HuH-7 (cell line): ENCODE measurements at places on chromosomes 7 and 10.

- no peak for DNase-seq
Observed at GRCh38 chr7:46834921-46835320, 747.0 kb downstream of the TNS3 start.

DNA sequence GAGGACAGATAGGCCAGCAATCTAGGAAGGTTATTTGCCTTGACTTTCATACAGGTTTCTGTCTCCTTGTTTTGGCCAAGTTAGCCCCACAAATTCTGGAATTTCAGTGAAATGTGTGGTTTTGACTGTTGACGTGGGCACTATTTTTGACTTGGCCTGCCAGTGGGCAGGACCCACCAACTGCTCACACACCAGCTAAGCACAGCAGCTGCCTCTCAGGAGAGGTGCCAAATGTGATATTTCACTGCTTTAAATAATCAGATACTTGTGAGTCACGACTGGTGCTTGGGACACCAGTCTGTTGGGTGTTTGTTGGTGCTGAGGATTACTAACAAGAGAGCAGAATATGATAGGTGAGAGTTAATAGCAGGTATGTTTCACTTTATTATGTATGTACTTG is 409.7 kb upstream of the MTPN start:
- no peak for DNase-seq

DNA sequence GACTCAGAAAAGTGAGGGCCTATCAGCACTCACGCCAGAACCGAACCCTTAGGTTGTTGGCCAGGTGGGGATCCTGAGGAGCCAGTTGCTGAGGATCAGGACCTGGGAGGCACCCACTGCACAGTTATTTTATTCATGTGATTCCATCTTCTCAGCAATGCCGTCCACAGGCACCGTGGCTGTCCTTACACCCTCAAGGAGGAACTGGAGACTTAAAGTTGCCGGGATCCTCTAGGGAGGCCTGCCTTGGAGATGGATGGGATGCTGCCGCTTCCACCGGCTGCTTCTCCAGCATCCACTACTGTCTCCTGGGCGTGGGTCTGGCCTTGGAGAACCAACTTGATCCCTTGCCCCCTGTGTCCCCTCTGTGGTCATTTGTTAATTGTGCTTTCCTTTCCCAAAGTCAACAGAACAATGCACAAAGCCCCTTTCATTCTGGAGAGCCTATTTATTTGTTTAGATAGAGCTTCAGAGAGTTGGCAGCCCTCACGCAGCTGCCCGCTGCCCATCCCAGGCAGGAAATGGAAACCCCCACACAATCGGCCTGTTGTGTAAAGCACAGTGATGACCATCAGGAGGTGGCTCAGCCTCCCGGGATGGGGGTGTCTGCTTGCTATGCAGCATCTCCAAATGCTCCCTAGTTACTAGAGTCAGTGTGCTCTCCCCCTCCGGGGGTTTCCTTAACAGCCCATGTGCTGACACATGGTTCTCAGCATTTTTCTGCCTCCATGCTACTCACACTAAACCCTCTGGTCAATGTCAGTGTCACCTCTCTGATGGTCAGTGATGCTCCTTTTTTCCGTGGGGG is 52.9 kb upstream of the IGFBP3 start:
- DNase-seq: peak; percentile 20

DNA sequence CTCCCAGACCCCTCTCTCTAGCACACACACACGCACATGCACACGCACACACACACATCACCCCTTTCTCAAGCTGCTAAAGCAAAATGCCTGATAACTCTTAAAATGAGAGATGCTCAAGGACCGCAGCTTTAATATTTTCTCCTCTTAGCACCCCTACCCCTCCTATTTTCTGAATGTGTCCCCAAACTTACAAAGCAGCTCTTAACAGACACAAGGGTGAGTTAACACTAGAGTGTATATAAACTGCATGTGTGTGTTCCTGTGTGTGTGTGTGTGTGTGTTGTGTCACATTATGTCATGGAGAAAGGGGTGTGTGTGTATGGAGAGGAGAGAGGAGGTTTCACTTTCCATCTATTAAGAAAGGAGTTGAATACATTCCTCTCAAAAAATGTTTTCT is 1.3 kb downstream of the PTN start:
- no peak for DNase-seq

GRCh38 chr7:5394264-5395105 is 29.1 kb downstream of the TNRC18 start:
- no peak for DNase-seq

GRCh38 chr10:72930276-72930675 is 24.3 kb downstream of the PLA2G12B start:
- no peak for DNase-seq

DNA sequence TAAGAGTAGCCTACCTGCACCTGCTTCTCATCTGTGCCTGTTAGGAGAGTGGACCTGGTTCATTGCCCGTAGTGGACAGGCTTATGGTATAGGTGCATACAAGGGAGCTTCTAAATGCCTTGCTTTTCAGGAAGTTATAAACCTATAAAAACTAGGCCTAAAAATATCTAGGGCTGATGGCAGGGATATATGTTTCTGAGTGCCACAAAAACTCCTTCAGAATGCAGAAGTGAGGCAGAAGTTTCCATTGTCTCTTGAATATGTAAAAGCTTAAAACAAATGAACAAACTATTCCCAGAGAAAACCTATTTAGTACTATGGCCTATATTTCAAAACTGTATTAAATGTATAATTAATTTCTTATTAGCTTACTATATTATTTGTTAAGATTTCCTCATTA is 91.8 kb downstream of the RNLS start:
- no peak for DNase-seq

DNA sequence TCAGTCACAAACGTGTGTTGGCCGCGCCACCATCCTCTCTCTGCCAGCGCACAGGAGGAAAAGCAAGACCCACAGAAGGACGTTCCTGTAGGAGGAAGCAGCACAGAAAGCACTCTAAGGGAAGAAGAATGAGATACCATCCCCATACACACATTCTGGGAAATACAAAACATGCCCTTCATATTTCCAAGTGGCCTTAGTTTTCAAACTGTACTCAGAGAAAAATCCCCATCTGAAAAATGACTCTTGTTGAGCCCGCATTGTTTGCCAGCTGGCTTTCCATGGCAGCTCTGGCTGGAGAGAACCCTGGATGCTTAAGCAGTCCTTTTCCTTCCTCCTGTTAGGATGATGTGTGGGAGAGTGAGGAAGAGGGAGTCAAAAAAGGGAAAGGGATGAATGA is 33.1 kb downstream of the MTURN start:
- DNase-seq: no peak

DNA sequence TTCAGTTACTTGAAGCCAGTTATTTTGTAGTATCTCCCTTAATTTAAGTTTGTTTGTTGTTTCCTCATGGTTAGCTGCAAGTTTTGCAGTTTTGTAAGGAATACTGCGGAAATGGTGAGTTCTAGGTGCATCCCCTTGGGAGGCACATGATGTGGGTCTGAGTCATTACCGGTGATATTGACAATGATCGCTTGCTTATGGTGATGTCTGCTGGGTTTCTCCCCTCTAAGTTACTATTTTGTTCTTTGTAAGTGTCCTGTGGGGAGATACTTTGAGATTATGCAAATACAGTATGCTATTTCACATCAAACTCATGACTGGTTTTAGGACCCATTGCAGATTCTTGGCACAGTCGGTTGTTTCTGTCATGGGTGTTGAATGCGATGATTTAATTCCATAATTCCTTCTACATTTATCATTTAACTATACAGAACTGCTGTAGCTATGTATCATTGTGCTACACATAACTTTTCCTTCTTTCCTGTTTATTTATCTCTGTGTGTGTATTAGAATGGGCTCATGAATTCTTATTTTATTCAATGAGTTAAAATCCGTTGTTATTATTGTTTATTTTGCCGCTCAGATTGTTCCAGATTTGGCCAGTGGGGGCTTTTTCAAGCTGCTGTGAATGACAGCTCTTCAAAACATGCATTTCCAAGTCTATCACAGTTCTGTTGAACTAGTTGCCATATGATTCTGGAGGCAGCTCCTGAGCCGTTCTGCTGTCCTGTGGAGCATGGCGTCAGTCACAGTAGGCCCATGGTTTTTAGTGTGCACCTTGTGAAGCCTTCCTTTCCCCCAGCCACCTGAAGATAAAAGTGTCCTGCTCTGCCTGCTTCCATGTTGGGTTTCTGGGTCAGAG is 18.4 kb downstream of the TSPAN14 start:
- no peak for DNase-seq

DNA sequence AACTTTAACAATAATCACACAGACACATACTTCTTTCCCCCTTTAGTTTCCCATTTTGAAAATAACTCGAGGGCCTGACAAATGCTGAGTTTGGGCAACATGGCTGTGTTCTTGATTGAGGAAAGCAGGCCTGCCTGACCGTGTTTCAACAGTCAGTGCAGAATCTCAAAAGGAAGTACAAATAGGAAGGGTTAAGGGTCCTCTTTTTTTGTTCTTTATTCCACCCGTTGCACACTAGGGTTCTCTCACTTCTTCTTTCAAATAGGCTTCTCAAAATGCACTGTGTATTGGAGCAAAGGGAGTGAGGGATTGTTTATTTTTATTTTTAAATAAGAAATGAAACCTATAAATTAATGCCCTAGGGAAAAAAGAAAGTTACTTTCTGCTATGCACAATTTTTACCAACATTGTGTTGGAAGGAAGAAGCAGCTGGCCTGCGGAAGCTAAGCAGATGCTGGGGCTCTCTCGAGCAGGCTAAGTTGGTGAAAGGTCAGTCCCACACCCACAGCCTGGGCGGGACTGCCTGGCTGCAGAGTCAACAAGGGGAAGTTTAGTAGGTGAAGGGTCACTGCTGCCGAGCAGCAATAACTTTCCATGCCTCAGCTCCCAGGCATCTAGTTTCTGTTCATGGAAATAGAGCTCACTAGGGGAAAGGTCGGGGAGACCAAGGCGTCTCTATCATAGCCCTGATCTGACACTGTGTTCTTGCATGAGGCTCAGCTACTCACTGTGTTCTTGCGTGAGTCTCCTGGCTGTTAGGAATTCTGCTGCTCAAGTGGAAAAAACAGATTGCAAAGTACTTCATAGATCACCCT is 12.2 kb upstream of the PDK4 start:
- peak; percentile 77 for DNase-seq

DNA sequence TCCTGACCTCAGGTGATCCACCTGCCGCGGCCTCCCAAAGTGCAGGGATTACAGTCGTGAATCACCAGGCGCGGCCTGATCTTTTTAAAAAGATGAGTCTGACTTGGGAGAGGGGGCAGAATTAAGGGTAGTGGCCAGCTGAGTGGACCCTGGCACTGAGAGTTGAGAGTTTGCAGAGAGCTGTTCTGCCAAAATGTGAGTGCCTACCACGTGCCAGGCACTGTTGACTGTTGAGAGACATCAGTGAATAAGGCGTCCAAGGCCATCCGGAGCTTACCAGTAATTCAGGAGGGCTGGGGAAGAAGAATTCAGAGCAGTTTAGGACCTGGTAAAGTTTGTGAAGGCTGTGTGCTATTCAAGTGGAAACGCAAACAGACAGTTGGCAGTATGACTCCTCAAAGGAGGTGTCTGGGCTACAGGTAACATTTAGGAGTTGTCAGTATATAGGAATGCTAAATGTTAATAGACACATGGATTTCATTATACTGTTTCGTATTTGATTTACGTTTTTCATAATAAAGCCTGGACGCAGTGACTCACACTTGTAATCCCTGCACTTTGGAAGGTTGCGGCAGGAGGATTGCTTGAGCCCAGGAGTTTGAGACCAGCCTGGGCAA is 1.5 kb downstream of the NIPSNAP2 start:
- DNase-seq: no peak

- no peak for DNase-seq
Observed at GRCh38 chr10:82251222-82251906, 376.4 kb downstream of the NRG3 start.

DNA sequence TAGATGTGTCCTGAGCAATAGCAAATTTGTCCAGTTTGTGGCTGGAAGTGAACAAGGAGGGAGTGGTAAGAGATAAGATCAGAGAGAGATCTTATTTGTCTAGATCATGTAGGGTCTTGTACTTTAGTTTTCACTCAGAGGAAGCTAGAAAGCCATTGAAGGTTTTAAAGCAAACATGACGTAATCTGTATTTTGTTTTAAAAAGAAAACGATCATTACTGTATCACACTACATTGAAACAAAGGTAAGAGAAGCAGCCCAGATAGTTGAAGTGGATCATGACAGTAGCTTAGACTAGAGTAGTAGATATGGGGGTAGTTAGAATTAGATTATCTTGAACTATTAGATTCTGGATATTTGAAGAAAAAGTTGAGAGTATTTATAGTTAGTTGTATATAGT is 23.6 kb upstream of the ZNF804B start:
- no peak for DNase-seq

- DNase-seq: no peak
Observed at GRCh38 chr7:122889116-122889515, 2.9 kb upstream of the CADPS2 start.

GRCh38 chr7:98837630-98837972 is 32.2 kb downstream of the TMEM130 start:
- DNase-seq: no peak

- DNase-seq: no peak
Observed at GRCh38 chr7:83211685-83212084, 49.0 kb upstream of the PCLO start.

DNA sequence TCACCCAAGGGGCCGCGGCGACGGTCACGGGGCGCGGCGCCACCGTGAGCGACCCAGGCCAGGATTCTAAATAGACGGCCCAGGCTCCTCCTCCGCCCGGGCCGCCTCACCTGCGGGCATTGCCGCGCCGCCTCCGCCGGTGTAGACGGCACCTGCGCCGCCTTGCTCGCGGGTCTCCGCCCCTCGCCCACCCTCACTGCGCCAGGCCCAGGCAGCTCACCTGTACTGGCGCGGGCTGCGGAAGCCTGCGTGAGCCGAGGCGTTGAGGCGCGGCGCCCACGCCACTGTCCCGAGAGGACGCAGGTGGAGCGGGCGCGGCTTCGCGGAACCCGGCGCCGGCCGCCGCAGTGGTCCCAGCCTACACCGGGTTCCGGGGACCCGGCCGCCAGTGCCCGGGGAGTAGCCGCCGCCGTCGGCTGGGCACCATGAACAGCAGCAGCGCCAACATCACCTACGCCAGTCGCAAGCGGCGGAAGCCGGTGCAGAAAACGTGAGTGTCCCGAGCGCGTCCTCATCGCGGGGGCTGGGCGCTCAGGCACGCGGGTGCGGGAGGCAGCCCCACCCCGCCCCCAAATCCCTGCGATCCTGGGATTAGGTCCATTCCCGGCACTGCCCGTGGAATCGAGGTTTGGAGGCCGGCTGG is 509 bp downstream of the AHR start:
- DNase-seq: peak; percentile 20
